ENCODE measurements at places on chromosomes 2 and 18.

DNA sequence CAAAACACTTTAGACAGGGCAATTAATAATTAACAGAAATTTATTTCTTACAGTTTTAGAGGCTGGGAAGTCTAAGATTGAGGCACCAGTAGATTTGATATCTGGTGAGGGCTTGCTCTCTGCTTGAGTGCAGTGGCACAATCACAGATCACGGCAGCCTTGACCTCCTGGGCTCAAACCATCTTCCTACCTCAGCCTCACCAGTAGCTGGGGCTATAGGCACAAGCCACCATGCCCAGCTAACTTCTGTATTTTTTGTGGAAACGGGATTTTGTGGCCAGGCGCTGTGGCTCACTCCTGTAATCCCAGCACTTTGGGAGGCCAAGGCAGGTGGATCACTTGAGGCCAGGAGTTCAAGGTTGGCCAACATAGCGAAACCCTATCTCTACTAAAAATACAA is 29.0 kb upstream of the ACVR1 start:
- DNase-seq = no peak

GRCh38 chr18:34631093-34631966 is 78.8 kb upstream of the DTNA start:
- DNase-seq = no peak

GRCh38 chr2:50591642-50592041 is 440.3 kb downstream of the NRXN1 start:
- no peak for DNase-seq

GRCh38 chr2:173048897-173049661 is 26.6 kb upstream of the MAP3K20 start:
- no peak for DNase-seq

DNA sequence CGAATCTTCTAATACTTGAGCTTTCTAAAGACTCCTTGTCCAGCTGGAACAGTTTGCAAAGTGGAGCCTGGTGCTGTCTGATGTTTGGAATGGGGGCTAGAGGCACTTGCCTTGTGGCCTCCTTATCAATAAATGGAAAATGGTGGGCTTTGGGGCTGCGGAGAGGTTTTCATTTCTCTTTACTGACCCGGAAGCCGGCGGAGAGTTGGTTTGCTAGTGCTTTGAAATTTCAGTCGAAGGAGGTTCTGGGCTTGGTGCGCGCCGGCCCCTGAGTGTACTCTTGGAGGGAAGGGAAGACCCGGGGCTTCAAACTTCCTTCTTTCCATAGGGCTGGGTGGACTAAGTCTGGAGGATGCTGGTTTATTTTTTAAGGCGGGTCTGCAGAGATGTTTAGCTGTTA is 714 bp downstream of the RPIA start:
- peak; percentile 1 for DNase-seq

- DNase-seq = no peak
These were observed 121.1 kb upstream of the KLHL14 start for GRCh38 chr18:32893915-32894314.

- no peak for DNase-seq
These were observed 261.3 kb downstream of the CDH19 start for GRCh38 chr18:66342577-66342976.

DNA sequence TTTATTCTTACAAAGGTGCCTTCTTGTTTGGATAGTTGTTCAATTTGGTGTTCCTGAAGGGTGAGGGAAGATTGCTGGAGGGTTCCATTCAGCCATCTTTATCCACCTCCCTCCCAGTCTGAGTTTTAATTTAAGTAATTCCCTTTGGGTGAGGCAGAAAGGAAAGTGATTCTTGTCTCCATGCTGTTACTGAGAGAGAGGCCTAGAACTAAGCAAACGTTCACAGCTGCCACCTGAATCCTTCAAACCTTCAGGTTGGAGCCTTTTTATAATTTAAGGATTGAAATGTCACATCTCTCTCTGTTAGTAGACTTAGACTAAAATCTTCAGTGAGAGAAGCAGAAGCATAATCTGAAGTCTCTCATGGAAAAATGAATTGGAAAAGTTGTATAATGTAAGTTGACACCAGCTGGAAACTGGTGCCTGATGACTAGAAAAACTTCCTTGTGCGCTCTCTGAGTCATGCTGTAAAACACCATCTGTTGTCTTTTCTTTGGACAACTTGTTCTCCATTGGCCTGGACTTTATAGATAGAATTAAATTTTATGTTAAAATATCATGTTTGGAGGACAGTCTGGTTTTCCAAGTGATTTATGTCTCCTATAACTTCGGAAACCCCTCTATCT is 14.6 kb downstream of the STRADB start:
- no peak for DNase-seq

- no peak for DNase-seq
These were observed 128.1 kb downstream of the BIRC6 start for GRCh38 chr2:32484937-32485336.

DNA sequence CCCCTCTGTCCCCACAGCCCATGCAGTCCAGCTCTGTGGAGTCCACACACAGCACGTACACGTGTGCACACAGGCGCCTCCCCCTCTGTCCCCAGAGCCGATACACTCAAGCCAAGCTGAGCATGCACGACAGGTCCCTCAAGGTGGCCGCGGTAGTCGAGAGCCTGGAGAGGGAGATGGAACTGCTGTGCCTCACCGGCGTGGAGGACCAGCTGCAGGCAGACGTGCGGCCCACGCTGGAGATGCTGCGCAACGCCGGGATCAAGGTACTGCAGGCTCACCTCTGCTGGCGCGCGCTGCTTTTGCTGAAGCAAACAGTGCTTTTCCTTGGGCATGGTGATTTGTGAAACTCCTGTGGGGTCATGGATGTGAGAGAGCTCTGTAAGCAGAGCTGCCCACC is 58.5 kb upstream of the NFATC1 start:
- DNase-seq = no peak

GRCh38 chr2:224145751-224146355 is 106.8 kb upstream of the SERPINE2 start:
- DNase-seq = no peak

DNA sequence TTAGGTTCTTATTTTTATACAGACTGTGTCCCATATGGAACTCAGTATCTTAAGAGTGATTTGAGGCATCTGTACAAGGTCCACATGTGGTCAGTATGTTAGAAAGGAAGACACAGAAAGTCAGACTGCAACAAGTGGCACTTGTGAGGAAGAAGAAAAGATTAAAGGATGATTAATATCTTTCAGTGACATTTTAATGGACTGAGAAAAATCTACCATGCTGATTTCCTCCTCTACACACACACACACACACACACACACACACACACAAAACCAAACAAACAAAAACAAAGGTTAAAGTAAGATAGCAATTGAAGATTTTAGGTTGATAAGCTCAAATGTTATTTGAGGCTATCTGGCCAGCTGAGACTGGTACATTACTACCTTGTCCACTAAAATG is 94.5 kb upstream of the CHRNA1 start:
- no peak for DNase-seq

DNA sequence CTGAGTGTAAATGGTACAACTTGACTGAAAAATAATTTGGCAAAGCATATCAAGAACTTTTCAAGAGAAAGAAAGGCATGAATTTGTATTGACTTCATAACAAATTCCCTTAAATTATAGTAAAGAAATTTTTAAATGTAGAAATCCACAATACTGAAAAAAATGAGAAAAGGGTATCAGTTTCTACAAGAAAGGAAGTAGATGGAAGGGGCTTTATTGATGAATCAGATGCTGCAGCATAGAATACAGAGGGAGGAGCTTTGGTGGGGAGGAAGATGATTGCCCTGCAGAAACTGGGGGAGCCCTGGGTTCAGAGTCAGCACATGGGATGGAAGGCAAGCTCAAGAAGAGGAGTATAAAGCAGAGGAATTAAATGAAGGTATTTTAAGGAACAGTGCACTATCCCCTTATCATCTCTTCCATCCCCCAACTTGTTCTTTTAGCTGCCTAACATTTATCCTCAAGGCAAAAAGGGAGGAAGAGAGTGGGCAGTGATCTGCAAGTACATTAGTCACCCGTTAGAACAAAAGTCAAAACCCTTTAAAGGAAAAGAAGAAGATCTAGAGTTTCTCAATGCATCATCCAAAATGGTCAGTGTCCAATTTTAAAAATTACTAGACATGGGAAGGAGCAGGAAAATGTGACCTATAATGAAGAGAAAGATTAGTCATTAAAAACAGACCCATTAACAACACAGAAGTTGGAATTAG is 77.7 kb downstream of the KCTD18 start:
- no peak for DNase-seq

GRCh38 chr18:50737127-50737526 is 82.7 kb downstream of the MRO start:
- DNase-seq = no peak

DNA sequence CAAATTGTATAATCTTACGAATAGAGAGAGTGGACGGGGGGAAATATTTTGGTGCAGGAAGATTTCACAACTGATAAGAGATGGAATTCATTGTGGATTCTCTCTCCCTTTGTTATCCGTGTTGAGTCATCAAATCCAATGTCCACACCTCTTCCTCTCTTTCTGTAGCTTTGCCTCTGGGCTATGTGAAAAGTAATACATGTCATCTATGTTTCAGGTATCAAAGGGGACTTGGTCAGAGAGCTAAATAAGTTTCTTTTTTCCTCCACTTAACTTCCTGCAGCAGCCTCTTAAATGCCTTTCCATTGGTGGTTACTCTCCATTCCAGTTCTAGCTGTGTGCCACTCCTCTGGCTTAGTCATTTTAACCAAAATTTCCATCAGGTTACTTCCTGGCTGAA is 169.3 kb upstream of the NXPH2 start:
- no peak for DNase-seq

- DNase-seq = no peak
These were observed 827.2 kb downstream of the EPHA4 start for GRCh38 chr2:220744861-220745260.

- no peak for DNase-seq
These were observed 23.3 kb upstream of the FHOD3 start for GRCh38 chr18:36274083-36274715.

- DNase-seq = no peak
These were observed 201.4 kb upstream of the CYP26B1 start for GRCh38 chr2:72349016-72349415.

- peak; percentile 65 for DNase-seq
These were observed 1.5 kb upstream of the NR4A2 start for GRCh38 chr2:156333951-156334495.

DNA sequence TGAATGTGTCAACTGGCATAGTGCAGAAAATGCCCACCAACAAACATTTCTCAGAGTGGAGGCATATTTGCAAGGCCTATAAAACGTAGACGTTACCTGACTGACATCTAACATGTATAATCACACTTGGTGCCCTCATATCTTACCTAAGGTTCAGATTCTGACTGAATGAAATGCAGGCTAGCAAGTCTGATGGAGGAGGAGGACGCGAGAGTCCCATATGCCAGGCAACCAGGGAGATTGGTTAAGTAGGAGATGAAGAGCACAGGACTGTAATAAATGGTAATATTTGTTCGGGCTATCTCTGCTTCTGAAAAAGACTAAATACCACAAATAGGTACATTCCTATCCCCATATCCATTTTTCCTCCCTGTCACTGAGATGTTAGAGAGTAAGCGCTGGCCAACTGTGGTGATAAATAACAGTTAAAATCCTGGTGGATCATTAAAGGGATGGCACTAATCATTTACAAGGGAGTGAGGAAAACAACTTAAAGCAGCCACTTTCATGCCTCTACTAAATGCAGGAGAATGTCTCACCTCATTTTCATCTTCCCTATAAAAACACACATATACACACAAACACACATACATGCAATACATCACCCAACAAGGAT is 217.2 kb downstream of the TMEM163 start:
- DNase-seq = no peak

DNA sequence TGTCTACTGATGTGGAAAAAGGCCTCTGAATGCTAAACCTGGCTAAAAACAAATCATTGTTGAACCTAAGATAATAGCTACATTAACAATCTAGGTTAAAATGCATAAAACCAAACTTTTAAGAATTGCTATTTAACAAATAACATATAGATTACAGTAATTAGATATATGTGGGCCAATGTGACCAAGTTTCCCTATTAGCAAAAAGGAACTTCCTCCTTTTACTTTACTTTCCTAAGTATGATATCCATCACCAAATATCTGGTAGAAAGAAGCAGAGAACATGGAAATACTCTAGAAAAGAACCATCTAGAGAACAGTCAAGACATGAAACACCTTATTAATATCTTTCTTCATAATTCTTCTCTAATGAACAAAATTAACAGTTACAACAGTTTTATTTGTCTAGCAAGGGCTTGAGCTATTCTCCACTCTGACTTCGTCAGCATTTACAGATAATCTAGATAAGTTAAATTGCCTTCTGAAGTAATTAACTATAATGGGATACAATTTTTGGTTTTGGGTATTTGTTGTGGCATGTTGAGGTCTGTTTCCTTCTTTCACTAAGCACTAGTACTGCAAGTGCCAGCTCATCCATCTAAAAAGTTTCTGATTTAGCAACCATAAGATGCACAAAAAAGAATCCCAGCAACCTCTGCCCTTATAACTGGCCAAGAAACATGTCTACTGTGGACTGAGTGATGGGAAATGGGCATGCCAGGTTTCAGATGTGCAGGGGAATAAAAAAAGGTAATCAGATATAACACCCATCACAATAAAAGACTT is 53.3 kb downstream of the MEMO1 start:
- no peak for DNase-seq

DNA sequence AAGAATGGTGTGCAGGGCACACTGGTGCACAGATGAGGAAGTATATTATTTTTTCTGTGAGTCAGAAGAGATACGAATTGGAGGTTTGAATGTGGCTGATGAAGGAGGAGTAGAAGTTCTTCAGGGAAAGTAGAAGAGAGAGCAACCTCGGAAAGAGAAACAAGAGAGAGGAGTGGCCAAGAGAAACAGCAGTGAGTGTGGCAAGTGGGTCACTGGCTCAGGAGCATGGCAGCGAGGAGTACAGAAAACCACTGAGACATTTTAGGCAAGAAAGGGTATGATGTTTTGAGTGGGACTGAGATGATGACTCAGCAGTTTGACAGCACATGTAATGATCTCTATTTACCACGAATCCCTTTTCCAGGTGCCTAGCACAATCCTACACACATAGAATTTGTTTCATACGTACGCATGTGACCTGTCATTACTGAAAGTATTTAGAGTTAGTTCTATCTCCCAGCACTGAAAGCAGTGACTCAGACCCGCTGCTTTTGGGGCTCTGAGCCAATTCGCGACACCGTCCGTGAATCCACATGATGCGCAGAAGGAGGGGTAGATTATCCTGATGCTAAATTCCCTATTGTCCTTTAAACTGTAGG is 915.4 kb downstream of the DCDC2C start:
- no peak for DNase-seq

DNA sequence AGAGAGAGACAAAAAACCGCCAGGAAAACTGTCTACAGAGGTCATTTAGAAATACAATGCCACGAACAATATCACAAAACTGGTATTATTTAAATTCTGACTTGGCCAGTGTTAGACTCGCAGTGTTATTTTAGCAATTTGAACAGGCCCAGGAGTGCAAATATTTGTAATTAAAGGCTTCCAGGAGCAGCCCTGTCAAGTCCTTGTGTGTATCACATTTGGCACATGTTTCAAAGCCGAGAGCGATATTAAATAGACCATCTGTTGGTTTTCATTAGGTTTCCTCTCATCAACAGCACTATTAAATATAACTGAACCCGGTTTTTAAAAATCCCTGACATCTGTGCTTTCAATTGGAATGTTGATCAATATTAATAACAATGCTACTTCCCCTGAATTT is 656.9 kb downstream of the TSN start:
- no peak for DNase-seq

- DNase-seq = peak; percentile 48
These were observed 114.6 kb downstream of the DOCK10 start for GRCh38 chr2:224927646-224928173.

- no peak for DNase-seq
These were observed 572.8 kb upstream of the KLHL29 start for GRCh38 chr2:22812065-22812680.

GRCh38 chr2:165287094-165287778 is 48.0 kb downstream of the SCN2A start:
- no peak for DNase-seq
